ENCODE measurements at places on chromosomes 1 and 21.

- DNase-seq = no peak
Observed at GRCh38 chr1:39154553-39155421, 49.7 kb upstream of the MACF1 start.

DNA sequence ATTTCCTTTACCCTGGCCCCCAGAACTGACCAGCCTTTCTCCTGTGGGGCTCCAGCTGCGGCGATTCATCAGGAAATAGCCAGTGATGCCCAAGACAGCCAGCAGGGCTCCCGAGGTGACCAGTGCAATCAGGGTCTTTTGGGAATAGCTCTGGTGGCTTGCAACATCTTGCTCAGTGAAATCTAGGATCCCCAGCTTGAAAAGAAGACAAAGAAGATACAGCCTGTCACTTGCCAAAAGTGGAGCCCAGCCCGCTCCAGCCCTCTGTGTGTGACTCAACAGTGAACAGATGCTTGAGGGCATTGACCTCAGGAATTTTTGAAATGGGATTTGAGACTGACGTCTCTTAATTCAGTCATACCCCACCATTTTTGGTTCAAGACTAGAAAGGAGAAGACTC lies 22.3 kb downstream of the CD34 start:
- no peak for DNase-seq

DNA sequence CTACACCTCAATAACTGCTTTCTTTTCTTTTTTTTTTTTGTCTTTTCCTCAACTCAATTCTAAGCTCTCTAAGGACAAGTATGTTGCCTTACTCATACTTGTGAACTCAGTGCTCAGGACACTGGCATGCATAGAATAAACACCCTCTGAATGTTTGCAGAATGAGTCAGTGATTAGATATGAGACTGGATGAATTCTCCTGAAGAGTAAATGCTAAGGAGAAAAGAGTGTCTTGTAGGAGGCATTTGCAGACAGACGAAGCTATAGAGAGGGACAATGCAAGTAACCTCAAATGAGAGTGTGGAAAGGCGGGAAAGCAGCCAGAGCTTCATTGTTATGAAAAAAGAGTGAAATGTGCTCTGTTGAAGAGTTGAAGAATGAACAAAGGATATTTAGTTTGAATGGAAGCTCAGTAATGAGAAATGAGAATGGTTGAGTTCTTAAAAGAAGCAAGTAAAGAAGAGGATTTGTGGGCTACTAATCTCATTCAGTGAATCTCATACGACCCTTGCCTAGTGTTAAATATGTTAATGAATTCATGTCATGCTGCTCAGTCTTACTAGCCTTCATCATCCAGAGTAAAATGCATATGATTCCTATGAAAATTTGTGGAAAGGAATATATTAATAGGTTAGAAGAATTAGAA lies 166.1 kb upstream of the DPYD start:
- no peak for DNase-seq

DNA sequence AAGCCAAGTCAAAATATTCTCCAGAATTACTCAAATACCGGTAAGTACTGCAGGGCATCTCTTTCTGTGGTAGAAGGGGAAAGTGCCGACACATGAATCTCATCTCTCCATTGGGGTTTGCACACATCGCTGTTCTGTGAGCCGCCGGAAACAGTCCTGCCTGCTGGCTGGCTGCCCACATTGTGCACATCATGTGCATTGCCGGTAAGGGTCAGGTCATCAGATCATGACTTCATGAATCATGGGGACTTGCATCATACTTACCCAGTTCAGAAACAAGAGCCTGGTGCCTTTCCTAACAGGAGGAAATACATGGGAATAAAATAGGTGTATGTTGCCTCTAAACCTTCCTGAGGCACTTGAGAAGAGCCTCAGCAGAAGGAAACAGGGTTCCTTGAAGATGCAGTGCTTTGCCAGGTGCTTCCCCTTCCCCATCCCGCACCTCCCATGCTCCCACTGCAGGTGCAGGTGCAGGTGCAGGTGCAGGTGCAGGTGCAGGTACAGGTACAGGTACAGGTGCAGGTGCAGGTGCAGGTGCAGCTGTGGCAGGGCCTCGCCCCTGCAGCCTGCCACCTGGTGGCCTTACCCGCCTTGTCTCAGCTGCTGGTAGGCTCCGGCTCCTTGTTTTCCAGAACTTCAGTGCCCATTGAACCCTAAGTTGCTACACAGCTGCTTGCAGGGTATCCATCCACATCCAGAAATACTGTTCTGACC lies 26.5 kb downstream of the GPR137B start:
- DNase-seq = no peak

DNA sequence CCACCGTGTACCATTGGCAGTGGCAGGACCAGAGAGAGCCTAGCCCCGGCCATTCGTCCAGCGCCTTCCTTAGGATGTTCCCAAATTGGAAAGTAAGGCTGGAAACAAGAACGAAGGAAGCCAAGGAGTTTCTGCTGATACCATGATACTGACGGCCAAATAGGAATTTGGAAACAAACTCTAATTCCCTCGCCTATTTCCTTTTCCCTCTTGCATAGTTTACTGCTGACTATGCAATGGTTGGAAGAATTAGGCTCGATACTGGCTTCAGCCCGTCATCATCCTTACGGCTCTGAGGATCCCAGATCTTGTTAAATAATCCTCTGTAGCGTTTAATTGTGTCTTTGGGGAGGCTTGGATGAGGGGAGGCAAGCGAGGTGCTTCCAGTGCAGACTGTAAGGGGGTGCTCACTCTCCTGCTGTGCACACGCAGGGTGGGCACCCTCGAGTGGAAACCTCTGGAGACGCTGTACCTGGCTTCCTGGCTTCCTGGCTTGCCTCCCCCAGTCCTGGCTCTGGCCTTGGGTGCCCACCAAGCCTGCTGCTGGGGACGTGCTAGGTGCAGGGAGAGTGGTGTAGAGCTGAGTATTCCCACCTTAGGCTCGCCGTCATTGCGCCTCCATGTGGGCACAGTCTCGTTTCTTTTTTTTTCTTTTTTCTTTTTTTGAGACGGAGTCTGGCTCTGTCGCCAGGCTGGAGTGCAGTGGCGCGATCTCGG lies 27.4 kb upstream of the CAMTA1 start:
- no peak for DNase-seq

DNA sequence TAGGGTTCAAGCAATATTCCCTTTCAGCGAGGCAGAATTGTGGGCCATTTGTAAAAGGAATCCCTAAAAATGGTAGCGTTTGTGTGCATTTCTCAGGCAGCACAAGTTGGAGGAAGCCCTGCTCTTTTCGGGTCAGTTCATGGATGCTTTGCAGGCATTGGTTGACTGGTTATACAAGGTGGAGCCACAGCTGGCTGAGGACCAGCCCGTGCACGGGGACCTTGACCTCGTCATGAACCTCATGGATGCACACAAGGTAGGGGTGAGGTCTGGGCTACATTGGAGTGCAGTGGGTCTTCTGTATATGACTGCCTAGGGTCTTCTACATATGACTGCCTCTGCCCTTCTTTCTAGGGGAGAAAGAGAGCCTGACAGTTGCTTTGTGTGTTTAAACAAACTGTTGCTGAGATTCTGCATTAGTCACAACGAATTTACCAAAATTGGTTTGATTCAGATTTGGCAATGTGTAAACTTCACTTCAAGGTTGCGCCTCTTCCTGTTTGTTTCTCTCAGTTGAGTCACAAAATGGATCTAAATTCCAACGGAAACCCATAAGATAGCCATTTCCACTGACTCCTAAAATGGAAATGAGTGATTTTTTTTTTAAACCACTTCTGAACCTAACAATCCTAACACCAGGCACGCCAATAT lies 40.4 kb upstream of the BMP8A start:
- DNase-seq = no peak

All from NCI-H1930 (cell line).